RCC 7860 (cell line): ENCODE measurements at places on chromosomes 7 and 10.

DNA sequence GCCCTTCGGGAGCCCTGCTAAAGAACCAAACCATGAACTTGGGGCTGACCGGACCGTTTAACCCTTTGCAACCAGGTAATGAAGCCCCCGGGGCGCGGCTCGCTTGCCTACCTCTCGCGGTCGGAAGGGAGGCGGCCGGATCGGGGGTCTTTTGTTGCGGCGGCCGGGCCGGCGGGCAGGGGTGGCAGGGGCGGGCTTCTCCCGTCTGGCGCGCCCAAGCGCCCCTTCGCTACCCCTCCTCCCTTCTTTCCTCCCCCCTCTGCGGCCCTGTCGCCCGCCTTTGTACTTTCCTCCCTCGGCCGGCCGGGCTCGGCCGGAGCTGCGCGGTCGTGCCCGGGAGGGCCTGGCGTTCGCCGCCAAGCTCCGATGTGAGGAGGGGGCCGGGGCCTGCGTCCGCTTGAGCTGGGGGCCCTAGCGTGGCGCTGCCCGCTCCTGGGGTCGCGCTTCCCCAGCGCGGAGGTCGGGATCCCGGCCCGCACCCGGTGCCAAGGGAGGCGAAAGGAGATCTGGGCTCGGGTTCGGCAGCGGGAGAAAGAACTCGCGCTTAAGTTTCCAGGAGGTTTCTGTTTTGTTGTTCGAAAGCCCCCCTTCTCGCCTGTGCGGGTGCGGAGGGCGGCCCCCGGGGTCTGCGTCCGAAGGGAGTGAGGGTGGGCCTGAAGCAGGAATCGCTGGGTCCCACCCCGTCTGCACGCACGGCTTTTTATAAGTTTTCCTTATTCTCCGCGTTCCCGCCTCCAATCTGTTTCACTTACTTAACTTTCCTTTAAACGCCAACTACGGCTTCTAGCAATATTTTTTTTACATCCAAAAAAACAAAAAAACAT is 436.8 kb upstream of the GALNT17 start:
- DNase-seq: no peak

- DNase-seq: no peak
Measured at GRCh38 chr7:139769761-139770160, 8.0 kb downstream of the HIPK2 start.

DNA sequence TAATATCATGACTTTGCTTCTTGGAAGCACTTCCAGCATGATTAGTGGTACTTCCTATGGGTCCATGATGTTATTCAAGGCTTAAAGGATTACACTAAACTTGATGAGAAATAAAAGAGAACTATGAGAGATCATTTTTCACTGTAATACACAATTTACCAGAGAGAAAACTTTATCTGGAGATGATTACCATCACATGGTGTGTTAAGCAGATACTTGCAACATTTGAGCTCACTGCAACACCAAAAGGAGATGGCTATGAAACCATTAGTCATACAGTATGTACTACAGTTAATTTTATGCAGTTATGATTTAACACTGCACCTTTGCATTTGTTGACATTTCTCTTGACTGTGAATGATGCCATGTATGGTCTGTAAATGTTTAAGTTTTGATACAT is 311.3 kb upstream of the AOAH start:
- DNase-seq: no peak

- no peak for DNase-seq
Measured at GRCh38 chr7:99099499-99100077, 44.3 kb downstream of the SMURF1 start.

DNA sequence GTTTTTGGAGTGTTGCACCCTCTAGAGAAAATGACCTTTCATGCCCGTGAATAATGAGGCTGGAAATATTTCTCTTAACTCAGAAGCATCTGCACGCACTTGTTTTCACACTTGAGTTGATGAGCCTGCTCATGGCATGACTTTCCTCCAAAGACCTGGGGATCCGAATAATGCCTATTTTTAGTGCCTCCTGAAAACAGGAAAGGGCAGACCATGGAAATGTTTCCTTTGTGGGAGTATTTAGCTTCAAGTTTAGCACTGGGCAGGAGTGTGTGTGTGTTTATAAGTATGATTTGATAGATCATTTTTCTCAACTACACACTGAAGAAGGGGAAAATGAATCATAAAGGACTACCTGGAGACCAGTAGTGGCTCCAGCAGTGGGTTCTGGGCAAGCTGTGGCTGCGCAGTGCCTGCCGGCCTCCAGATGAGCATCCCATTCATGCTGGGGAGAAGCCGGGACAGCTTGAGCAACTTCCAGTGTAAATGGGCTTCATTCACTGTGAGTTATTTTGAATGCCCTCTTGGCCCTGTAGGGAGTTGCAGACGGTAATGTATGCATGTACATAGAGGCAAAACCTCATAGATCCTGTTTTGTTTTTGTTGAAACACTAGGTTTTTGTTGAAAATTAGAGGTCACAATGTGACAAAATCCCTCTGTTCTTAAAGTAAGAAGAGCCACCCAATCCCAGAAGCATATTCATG is 117.8 kb upstream of the INSYN2A start:
- DNase-seq: no peak

- no peak for DNase-seq
Measured at GRCh38 chr10:98261436-98262277, 6.3 kb downstream of the LOXL4 start.

DNA sequence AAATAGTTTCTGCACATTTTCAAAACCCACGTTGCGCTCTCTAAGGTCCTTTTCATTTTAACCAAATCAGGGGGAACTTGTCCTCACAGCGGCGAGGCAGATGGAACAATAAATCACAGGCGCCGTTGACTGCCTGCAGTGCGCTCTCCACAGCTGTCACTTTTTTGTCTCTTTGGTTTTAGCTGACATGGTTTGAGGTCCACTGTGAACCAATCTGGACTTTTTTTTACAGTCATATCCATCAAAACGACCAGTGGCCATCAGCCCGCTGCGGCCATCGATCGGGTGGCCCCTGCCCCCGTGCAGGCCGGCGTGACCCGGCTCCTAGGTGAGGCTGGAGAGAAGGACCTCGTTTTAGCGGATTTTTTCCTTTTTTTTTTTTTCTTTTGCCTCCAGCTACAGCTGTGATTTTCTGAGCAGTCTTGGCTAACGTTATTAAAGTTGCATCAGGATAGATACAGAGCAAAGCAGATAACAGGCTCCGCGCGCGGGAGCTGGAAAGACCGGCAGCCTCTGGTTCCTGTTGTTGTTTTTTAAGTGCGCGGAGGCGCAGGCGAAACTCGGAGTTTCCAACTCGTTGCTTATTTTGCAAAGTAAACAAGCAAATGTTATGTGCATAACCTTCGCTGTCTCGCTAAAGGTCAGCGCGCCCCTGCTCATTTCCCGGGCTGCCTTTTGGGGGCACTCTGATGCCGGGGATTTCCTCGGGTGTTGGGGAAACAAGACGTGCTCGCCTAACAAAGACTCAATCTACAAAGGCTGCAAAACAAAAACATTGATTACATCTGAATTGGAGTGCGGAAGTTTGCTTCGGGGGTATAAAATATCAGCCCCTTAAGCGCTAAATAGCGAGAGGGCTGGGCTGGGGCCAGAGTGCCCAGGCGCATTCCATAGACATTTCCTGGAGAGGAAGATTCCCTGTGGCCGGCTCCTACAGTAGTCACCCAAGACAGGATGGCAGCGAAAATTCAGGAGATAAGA is 414.8 kb upstream of the MKI67 start:
- no peak for DNase-seq

DNA sequence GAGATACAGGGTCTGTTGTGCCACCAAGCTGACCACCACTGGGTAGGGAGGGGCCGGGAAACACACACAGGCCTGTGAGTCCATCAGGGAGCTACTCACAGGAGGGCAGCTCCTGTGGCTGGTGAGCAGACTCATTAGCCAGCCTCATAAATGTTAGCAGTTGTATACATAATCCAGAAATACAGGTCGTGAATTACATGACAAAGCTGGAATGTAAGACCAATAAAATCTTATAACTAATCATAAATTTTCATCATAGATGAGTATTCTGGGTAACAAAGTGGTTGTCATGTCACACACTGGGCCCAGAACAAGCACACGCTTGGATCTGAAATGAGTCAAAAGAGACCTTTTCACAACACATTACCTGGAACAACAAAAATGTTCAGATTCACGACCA is 642.6 kb upstream of the AUTS2 start:
- no peak for DNase-seq

DNA sequence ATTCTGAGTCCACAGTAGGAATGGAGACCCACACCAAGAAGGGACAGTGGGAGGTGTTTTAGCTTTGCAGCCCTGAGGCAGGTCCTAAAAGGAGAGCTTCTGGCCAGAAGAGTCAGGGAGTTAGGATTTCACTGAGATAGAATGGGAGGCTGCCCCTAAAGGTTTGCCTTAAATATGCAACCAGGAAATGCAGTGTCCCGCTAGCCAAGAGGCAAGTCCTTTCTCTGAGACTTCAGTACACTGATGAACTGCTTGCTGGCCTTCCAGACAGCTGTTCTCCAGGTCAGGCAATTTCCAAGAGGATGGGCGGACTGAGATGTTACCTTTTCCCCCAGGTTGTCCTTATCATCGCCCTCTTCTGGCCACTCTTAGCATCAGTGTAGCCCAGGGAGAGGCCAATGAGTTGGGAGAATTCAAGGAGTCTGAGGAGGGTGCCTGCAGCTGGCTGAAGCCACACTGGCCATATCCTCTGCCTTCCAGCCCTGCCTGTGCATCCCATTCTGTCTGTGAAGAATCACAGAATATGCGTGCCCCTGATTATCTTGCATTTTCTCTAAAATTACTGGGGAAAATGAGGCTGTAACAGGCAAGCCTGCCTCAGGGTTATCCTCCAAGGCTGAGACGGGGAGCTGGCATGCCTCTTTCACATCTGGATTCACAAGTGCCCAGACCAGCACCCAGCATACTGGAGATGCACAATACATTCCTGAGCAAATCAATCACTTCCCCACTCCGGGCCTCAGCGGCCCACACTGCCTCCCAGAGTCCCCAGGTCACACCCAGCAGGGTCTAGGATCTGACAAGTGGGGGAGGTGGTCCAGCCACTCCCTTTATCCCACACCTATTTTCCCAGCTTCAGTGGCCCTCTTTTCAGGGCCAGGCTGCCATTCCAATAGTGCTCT is 2.4 kb downstream of the TLL2 start:
- DNase-seq: no peak

- DNase-seq: no peak
Measured at GRCh38 chr7:20432071-20432470, 101.4 kb downstream of the ITGB8 start.

DNA sequence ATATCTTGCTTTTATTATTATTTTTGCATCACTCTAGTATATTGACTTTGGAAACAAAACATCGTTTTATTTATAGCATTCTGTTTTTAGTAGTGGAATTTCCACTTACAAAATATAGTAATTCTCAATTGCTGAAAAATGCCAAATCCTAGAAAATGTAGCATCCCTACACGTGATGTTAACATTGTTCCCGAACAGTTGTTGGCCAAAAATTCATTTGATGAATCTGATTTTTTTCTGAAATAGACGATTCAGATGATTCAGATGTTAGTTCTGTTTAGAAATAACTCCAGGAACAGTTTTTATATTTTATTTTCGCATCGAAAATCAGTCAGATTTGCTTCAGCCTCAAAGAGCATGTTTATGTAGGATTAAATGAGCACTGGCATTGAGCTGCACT is 122.4 kb downstream of the GFRA1 start:
- DNase-seq: no peak

GRCh38 chr7:28291559-28291958 is 111.0 kb upstream of the JAZF1 start:
- DNase-seq: no peak

- no peak for DNase-seq
Measured at GRCh38 chr10:70913191-70913892, 25.0 kb upstream of the PCBD1 start.

DNA sequence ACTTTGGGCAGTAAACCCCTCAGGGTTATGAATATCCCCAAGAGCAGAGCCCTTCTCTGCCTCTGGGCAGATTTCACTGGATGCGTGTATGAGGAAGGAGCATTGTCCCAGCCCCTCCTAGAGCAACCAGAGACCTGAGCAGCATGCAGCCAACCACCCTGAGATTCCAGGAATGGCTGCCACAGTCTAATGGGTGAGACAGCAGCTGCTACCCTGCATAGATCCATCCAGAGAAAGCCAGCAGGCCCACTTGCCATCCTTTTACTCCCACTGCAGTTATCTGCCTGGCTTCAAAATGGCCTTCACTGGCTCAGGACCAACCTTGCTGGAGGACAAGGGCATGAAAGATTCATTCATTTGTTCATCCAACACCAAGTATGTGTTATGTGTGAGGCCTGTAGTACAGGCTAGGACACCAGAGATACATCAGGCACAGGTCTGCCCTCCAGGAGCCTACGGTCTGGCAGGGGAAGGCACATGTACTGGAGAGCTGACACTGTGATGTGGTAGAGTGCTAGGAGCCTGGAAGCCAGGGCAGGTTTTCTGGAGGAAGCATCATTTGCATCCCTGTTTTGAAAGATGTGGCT is 26.2 kb upstream of the C10orf105 start:
- no peak for DNase-seq

GRCh38 chr7:95886501-95887090 is 114.2 kb downstream of the DYNC1I1 start:
- peak; percentile 39 for DNase-seq
